Stimulated activated CD4-positive, alpha-beta T cell treated with anti-CD3 and anti-CD28 coated beads, Interleukin-1b, Interleukin-23, amount 100 ng/mL, for 1 hour (primary cell): ENCODE measurements at places on chromosomes 2 and 18.

DNA sequence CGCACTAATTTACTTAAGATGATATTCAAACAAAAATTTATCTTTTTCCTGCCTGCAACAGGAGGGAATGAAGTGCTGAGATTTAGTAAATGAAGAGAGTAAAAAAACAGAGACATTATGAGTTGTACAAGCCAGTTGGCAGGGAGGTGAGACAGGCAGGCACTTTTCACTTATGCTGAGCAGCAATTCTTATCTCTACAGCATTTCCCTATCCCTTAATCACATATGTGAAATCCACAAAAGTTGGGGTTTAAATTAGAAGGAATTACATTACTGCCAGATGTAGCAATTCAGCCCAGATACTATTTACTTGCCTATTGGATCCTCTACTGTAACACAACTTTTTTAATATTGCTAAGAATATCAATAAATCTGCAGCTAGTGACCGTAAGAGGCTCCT is 314.2 kb upstream of the LRP1B start:
- DNase-seq = no peak

DNA sequence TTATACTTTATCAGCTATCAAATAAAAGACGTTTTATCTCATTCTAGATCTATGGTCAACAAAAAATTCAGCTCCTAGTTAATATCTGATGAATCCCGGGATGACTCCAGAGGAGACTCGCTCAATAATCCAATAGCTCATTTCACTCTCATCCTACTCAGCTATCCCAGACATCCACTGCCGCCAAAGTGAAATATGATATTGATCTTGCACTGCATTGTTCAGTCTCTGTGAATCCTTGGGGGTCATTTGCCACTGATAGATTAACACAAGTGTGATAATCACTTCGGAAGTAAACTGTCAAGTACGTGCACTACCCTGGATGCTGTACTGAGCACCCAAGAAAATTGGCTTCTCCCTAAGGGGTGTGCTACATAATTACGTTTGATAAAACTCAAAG is 249.1 kb downstream of the SUCLG1 start:
- DNase-seq = no peak

DNA sequence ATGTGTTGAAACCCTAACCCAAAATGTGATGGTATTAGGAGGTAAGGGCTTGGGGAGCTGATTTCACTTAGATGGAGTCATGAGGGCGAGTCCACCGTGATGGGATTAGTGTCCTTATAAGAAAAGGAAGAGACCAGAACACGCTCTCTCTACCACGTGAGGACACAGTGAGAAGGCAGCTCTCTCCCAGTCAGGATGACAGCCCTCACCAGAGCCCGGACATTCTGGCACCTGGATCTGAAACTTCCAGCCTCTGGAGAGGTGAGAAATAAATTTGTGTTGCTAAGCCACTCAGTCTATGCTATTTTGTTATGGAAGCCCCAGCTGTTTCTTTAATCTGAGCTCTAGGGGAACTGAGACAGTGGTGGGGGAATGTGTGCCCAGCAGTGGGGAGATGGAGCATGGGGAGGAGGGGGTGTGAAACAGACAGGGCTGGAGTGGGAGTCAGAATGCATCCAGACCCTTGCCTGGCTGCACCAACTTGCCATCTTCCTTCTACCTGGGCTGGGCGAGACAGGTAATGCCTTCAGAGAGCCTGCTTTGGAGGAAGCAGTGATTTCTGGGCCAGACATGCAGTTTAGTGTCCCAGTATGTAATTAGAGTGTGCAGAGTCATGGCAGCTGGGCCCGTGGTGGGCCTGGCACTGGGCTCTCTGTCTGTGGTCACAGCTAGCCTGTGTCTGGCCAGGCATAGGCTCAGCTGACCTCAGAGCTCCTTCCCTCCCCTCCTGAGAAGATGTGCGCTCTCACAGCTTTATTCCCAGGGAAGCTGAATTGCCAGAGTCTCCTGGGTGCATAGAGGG is 38.1 kb downstream of the RHOB start:
- DNase-seq = no peak

GRCh38 chr2:130890941-130891669 is 54.4 kb downstream of the ARHGEF4 start:
- DNase-seq = no peak
